Activated CD4-positive, alpha-beta T cell treated with anti-CD3 and anti-CD28 coated beads, Interleukin-2, amount 10 ng/mL, durations not matched to agents 7 days and 5 days (primary cell): ENCODE measurements at places on chromosomes 11 and 22.

GRCh38 chr11:92505689-92506088 is 281.1 kb downstream of the FAT3 start:
- DNase-seq, result no peak

GRCh38 chr22:27581236-27581635 is 220.3 kb downstream of the MN1 start:
- no peak for DNase-seq

GRCh38 chr22:45880091-45880715 is 96.8 kb downstream of the WNT7B start:
- no peak for DNase-seq

DNA sequence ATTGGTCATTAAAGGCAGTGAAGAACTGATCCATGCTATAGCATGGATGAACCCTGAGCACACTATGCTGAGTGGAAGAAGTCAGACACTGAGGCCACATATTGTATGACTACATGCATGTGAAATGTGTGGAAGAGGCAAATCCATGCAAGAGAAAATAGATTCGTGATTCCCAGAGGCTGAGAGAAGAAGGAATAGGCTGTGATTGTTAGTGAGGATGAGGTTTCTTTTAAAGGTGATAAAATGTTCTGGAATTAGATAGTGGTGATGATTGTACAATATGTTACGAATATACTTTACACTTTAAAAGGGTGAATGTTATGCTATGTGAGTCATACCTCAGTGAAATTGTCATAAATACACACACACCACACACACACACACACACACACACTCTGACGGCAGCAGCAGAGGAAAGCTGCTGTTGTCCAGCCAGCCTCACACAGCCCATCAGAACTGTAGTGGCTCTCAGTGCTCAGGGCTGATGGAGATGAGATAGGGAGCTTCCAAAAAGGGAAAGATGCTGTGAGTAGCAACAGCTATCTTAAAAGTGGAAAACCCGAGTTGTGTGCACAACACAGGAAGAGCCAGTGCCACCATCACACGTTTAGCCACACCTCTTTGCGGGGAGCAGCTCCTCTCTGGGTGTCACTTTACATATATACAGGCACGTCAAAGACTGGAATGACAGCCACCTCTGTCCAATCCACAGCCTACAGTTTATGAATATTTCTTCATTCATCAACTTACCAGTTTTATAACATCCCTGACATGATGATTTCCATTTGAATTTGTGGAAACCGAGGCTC is 153.0 kb downstream of the SPATA19 start:
- DNase-seq, result no peak

DNA sequence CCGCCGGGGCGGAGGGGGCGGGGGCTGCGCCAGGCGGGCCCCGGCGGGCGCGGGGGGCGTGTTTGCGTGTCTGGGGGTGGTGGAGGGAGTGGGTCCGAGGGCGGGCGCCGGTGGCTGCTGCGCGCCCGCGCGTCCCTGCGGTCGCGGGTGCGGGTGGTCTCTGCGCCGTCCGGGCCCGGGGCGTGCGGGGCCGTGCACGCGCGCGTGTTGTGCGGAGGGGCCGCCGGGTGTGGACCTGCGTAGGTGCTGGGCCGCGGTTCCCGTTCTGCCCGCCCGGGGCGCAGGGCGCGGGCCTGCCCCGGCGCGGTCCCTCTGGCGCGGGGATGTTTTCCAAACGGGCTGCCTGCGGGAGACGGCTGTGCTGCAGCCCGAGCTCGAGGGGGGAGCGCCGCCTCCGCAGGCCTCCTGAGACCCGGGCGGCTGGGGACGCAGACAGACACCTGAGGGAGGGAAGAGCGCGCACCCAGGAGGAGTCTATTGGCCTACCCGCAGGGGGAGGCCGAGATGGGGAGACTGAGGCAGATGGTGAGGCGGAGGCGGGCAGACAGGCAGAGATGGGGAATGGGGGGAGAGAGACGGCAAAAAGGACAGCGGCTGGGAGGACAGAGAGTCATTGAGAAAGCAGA is 442 bp downstream of the PELI3 start:
- no peak for DNase-seq

- no peak for DNase-seq
These were observed 14.3 kb downstream of the PACSIN2 start for GRCh38 chr22:43000441-43001175.

DNA sequence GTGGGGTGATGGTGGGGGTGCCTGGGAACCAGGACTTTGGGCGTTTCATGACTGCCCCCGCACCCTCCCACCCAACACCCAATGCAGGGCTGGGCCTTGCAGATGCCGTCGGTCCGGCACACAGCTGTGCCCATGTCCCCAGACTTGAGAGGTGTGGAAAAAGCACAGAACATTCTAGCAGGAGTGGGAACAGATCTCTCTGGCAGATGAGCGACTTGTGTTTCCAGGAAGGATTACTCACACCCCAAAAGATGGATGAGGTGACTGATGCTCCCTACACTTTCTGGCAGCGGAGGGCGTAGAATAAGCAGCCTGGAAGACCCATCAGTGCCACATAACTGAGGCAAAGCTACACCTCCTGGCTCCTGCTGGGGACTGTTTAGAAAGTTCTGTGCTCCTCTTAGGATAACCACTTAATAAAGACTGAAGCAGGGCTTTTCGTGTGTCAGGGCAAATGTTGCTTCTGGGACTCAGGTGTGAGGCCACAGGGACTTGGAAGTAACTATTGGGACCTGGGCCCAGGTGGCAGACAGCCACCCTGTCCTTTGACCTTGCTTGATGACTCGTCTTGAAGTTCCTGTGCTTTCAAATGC is 24.2 kb downstream of the FBLN1 start:
- no peak for DNase-seq

- no peak for DNase-seq
These were observed 814.2 kb upstream of the TENM4 start for GRCh38 chr11:80255021-80255420.

DNA sequence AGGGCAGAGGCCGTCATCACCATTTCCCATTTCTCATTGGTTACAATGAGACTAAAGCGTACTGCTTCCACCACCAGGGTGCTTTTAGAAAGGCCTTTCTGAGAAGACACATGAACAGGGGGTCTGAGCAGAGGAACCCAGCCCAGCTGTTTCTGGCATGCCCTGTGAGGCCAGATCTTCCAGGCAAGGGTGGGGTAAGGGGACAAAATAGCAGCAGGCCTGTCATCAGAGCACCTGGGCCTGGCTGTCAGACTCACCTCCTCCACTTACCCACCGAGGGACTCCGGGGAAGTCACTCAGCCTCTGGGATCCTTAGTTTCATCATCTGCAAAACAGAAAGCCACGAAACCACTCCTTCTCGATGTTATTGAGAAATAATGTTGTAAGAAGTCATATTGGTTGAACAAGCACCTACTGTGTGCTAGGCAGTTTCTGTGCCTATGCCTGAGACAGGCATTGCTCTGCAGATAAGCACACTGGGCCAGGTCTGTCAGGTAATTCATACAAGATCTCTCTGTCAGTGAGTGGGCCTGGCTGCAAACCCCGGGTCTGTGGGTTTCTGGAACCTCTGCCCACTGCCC is 8.8 kb upstream of the WNT11 start:
- DNase-seq, result no peak

GRCh38 chr22:39430576-39431150 is 26.1 kb upstream of the MGAT3 start:
- no peak for DNase-seq

- no peak for DNase-seq
These were observed 76.4 kb downstream of the C2CD3 start for GRCh38 chr11:74094393-74094792.

DNA sequence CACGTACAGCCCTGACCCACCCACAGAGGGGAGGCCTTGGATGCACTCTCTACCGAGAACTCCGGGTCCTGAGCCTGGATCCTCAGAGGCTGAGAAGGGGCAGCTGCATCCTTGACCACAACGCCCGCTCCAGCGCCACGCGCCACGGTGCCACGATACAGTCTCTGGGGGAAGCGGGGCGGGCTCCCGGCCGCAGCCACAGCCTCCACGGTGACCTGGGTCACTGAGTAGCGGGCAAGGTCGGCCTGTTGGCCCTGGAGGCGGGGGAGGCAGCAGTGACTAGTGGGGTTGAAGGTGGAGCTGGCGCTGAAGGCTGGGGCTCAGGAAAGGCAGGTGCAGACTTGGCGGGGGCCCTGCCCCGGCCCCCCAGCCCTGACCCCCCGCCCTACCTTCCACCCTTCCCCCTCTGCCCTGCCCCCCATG is 3.9 kb upstream of the IRF7 start:
- DNase-seq, result no peak

- no peak for DNase-seq
These were observed at the start of gene OR56B1 for GRCh38 chr11:5736396-5736795. OR56B1 (plus strand) TSS chr11:5736448; CDS start chr11:5736517, 69 bp downstream.

DNA sequence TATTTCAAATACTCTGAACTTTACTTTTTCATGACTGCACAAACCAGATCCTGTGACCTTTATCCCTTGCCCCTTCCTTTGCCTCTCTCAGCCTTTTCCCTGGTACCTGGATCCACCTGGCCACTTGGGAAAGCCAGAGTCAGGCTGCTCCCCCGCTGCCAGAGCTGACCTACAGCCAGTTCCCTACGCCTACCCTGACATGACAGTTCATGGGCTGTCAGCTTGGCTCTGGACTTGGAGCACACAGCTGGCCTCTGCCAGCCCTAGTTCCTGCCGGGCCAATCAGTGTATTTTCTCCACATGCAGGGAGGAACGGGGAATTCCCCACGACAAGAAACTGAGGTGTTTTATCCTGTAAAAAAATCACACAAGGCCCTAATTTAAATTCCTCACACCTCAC is 382.6 kb downstream of the INSC start:
- no peak for DNase-seq

- no peak for DNase-seq
These were observed 29.4 kb upstream of the PACSIN2 start for GRCh38 chr22:43044290-43044712.

GRCh38 chr11:70854201-70854600 is 398.2 kb downstream of the SHANK2 start:
- no peak for DNase-seq

DNA sequence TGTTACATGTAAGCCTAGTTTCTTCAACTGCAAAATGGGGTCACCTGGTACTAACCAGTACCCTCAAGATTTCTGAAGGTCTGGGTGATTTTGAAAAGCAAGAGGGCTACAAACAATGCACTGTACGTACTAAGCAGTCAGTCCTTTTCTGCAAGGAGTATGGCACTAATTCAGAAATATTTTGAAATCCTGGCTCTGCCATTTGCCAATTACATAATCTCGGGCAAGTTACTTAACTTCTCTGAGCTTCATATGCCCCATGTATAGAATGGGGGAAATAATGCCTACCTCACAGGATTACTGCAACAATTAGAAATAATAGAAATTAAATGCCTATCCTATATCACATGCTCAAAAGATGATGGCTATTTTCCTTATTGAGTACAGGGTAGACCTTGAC is 60.7 kb upstream of the CCDC89 start:
- DNase-seq, result no peak

- no peak for DNase-seq
These were observed 13.0 kb downstream of the TEAD1 start for GRCh38 chr11:12687216-12687623.

DNA sequence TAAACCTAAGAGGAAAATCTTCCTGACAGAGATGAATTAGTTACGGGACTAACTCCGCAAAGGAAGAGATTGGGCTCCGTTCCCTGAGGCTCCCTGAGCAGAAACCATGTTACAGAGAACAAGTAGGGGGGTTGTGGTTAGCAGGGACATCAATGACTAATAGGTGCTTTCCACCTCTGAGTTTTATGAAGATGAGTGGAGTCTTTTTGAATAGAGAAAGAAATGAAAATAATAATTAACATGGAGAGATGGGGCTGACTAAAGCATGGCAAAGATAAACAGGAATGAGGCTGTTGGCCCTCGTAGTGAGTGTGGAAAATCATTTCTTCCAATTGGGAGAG is 47.5 kb upstream of the PICALM start:
- DNase-seq, result no peak

DNA sequence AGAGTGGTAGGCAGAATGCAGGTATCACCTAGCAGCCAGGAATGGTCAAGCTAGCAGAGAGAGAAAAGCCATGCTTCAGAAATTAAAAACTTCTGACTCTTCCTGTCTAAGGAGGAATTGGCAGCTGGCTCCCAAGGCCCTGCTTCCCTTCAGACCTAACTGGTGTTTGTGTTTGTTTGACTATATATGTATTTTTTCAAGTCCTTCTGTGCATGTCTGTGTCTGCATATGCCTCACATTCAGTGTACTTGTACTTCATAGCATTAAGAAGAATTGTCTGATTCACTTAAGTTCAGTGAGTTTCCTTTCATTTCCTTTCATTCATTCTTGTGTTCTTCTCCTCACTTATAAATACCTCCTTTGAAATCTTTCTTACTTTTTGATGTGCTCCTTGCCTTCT is 109.0 kb upstream of the RRM1 start:
- DNase-seq, result no peak

DNA sequence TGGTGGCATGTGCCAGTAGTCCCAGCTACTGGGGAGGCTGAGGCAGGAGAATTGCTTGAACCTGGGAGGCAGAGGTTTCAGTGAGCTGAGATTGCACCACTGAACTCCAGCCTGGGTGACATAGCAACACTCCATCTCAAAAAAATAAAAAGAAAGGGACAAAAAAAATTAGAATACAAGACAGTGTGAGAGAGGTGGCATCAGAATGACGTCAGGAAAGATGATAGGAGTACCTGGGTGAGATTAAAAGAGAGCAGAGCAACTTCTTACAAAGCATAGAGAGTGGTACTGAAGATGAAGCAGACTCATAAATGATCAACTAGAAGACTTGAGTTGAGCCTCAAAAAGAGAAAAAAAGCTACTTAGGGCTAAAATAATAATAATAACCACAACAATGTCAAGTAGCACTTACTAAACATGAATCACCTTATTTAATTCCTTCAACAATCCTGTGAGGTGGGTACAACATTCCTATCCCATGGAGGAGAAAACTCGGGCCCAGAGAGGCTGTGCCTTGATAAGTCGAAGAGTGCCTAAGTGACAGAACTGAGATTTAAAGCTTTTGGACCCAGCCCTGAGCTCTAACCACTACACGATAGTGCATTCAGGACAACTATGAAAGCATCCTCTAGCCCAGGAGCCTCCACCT is 5.2 kb upstream of the SLN start:
- DNase-seq, result no peak

DNA sequence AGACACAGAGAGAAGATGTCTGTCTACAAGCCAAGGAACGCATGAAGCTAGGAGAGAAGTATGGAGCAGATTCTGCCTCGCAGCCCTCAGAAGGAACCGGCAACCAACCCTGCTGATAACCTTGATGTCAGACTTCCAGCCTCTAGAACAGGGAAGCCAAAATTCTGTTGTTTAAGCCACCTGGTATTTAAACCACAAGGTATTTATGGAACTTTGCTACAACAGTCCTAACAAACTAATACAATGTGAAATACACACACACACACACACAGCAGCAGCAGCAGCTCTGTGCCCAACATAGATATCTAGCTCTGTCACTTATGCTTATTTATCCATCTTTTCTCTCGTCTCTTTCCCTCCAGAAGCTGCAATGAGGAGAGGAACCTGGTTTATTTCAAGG is 400.0 kb downstream of the ETS1 start:
- DNase-seq, result no peak
